ENCODE measurements at places on chromosomes 3 and 15.

DNA sequence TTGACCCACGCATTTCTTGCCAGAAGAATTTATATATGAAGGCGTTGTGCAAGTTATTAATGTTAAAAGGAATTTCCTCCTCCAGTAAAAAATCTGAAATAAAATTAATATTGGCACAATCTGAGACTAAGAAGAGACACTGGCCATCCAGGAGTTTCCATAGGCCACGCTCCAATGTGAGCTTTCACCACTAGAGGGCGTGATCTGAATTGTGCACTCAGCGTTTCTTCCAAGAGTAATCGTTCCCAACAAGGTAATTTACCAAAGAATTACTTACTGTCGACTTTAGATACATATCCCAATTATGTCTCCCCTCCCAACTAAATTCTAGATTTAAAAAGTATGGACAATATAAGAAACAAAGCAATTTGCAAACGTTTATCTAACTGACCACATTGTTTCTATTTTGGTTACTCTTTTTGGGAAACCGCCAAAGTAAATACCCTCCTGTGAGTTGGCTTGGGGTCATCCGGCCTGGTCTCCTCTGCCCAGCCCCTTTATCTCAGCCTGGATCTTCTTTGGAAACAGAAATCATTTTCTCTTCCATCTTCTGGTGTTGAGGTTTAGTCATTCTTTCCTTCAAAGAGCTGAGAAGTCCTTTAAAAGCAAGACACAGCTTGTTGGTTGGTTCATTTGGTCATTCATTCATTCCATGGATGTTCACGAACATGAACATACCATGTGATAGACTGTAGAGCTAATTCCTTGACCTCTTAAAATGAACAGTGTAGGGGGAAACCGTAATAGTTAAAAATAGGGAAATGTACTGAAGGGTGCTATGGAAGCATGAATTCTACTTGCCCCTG, 26.2 kb downstream of the POLR2M start:
- DNase-seq = peak; percentile 20

DNA sequence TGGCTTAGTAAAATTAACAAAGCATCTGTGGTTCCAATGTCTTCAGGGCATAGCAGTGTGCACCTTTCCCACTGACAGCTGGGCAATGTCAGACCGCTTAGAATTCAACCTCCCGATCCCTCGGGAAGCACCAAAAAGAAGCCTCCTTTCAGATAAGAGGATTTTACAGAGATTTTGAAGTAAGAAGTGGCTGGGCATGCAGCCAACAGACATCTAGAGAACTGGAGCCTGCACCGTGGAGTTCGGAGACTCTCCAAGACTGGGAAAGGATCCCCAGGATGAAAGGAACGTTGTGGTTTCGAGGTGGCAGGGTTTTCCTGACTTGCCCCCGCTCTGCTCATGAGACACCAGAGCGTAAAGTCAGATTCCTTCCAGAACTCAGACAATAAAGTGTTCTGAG, 5.3 kb downstream of the FAM174B start:
- DNase-seq = no peak

DNA sequence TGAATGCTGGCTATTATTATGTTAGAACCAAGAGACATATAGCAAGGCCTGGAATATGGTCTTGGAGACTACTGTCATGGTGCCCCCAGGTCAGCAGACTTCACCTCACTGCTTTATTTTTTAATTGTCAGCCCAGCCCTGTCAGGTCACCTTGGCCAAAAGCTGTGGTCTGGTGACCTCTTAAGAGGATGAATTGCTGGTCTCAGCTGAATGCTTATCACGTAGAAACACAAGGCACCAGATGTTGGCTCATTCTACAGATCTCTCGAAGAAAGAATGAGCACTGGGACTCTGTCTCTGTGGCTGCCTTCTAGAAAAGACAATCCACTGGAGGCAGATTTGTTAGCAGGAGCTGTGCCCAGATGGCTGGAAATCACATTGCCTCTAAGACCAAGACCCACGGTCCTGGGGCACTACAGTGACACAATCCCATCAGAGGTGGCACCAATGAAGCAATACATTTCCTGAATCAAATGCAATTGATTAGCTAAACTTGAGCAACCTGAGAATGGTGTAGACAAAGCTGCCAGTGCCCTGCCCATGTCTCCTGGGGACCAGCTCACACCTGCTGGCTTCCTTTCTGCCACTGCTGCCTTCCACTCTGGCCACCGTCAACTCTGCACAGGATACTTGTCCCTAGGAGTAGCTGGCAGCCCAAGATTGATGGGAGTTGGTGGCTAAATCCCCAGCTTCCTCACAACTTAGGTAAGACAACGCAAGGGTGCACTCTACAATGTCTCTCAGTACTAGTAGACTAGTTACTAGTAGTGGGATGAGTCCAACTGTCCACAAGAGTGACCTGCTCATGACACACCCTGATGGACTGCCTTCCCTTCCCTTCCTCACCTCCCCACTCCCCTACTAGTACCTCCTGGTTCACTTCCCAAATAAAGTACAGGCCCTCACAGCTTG, 384.9 kb upstream of the PROK2 start:
- DNase-seq = no peak

GRCh38 chr15:56963710-56964109, 45.3 kb downstream of the TCF12 start:
- DNase-seq = no peak

- no peak for DNase-seq
Measured at GRCh38 chr3:131277836-131278497, 103.6 kb upstream of the NUDT16 start.

DNA sequence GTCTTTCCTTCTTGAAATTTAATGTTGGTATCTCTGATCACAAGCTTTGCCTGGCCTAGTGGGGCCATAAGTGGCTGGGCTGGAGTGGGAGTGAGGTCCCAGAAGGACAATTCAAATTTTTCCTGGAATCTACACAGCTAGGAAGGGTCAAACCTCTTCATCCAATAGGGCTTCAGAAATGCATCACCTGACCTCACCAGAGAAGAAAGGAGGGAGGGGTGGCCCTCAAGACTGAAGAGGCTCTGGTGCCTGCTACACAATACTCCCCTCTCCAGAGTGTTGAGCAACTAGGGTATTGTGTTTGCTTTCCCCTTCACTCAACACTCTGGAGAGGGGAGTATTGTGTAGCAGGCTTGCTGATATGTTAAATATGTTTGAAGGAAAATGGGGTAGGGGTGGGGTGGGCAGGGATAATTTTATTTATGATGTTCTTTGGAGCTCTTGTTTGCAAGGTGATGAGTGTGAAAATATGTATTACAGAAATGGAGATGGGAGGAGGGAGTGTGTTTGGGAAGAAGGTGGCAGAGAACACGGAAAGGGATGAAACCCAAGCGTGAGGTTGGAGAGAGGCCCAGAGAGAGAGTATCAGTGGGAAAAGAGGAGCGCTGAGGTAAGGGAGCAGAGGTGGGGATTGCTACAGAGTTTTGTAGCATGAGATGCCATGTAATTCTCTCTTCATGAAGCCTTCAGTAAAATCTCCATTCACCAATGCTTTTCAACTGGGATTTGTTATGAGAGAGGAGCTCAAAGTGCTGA, 5.7 kb upstream of the KLHL24 start:
- no peak for DNase-seq

DNA sequence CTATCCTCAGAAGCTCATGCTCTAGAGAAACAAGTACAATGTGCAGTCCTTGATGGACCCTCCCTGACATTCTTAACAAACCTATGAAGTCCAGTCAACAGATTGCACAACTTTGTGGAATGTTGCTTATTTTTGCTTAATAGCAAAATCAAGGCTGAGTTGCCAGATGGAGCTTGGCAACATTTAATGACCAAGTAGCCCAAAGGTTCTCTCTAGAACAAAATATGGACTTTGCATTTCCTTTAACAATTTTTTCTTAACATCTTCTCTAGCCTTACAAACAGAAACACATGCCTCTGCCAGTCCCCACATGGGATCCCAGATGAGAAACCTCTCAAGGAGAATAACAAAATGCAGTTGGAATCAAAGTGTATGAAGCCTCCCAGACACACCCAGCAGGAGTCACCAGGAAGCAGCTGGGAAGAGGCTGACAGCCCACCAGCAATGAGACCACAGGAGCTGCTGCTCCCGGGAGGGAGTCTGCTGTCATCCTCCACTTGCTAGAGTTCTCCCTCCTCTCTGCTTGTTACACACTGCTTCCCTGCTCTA, 422.5 kb upstream of the CDIN1 start:
- no peak for DNase-seq

GRCh38 chr3:138862924-138863775, 28.4 kb upstream of the PIK3CB start:
- DNase-seq = no peak

- no peak for DNase-seq
Measured at GRCh38 chr15:35725353-35725752, 179.4 kb upstream of the DPH6 start.

- no peak for DNase-seq
Measured at GRCh38 chr15:72202801-72203506, 5.4 kb upstream of the GRAMD2A start.

DNA sequence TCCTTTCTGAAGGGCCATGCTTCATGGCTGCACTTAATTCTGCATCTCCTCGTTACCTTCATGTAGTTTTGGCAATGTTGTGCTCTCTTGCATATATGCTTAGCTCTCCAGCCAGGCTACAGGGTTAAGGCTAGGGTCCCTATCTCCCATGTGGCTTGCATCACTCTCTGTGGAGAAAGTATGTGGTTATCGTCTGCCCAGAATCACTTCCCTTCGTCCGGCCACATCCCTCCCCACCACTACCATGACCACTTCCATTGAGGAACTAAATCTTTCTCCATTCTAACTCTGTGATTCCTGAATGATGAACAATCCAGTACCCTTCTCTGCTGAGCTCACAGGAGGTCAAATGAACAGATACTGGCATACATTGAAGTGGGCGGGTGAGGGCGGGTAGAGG, 34.0 kb downstream of the WWTR1 start:
- no peak for DNase-seq

- no peak for DNase-seq
Measured at GRCh38 chr15:58010983-58011382, 54.5 kb downstream of the ALDH1A2 start.

DNA sequence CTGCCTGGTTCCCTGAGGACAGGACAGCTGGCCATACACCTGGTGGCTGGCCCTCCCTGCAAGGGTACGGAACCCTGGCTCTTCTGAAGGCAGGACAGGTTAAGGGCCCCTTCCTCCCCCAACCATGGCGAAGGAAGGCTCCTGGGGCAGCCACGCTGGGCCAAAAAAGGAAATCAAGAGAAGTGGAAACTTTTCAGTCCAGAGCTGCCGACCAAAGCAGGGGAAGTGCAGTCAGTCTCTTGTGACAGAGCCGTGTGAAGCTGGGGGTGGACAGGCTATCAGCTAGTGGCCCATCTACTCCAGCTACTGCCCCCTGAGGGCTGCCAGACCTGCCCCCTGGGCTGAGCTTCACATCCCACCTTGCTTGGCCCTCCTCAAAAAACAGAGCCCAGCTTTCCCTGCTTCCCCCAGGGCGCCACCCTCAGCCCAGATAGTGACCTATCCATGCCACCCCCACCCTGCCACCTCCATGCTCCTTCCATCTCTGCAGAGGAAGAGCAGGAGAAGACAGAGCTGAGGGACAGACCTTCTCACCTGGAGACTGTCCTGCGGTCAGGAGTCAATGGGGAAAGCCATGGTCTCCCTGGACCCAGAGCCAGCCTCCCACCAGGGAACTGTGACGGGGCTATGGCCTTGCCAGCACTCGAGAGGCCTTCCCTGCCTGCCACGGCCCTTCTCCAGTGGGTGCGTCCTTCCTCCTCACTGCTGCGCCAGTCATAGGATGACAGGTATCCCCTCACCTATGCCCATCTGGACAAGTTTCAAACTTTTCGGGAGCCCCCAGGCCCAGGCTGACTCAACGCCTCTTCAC, 4.6 kb downstream of the SEMA7A start:
- DNase-seq = no peak

DNA sequence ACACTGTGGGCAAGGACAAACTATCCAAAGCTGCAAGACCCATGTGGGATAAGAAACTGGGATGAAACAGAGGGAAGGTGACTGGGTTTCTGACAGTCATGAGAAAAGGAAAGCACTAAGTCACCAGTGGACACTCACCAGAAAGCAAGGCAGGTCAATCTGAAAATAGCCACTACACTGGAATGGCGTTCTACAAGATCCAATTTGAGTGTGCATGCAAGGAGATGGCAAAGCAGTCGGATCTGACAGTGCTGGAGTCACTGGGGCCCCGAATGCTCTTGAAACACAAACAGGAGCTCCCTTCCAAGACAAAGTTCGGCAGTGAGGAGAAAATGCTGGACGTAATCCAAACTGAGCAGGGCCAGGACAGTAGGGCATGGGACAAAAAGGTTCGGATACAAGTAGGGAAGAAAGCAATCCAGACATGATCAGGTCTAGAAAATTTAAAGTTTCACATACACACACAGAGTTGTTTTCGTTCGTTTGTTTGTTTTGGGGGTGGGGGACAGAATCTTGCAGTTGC, 95.5 kb downstream of the EOMES start:
- DNase-seq = no peak

- DNase-seq = no peak
Measured at GRCh38 chr3:197297002-197297401, 1.4 kb downstream of the DLG1 start.

GRCh38 chr15:39597751-39598185, 16.9 kb downstream of the THBS1 start:
- DNase-seq = no peak

- no peak for DNase-seq
Measured at GRCh38 chr3:195003006-195003892, 267.7 kb downstream of the XXYLT1 start.

DNA sequence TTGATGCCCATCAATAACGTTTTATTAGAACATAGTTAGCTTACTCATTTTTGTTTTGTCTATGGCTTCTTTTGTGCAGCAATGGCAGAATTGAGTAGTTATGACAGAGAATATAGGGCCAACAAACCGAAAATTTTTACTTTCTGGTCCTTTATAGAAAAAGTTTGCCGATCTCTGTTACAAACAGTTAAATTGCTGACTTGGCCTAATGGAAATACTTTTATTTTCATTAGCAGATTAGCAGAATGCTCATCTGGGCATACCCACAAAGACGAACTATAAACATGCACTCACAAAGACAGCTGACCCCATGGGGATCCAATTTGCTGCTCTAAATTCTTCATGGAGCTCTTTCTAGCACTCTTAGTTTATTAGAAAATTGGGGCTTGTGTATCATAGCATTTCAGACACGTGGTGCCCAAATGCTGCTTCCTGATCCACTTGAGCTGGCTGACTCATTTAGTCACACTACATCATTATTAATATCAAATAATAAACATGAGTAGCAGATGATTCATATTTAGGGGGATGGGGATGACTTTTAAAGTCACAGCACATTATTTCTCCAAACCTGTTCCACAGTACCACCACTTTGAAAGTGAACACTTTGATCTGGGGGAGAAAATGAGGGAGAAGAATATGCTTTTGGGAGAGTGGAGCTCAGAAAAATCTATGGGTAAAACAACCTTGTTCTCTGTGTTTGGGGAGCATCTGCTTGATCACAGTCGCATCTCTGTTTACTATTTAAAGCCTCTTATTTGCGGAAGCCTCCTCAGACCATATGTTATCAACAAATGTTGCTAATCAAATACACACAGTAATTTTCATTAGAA, 228.1 kb upstream of the FEZF2 start:
- no peak for DNase-seq

GRCh38 chr3:24385012-24385615, 109.5 kb downstream of the THRB start:
- no peak for DNase-seq

GRCh38 chr3:153463895-153464294, 301.9 kb downstream of the RAP2B start:
- no peak for DNase-seq

- DNase-seq = no peak
Measured at GRCh38 chr3:87997298-87997697, 61.5 kb downstream of the CGGBP1 start.

- no peak for DNase-seq
Measured at GRCh38 chr15:48096355-48096786, 24.4 kb upstream of the SLC24A5 start.

Data from stimulated activated CD8-positive, alpha-beta memory T cell treated with anti-CD3 and anti-CD28 coated beads, Interleukin-4, amount 100 ng/mL, for 4 hours (primary cell).